Stimulated activated CD8-positive, alpha-beta memory T cell treated with anti-CD3 and anti-CD28 coated beads, Interleukin-4, amount 100 ng/mL, for 1 hour (primary cell): ENCODE measurements at places on chromosomes 7 and 10.

DNA sequence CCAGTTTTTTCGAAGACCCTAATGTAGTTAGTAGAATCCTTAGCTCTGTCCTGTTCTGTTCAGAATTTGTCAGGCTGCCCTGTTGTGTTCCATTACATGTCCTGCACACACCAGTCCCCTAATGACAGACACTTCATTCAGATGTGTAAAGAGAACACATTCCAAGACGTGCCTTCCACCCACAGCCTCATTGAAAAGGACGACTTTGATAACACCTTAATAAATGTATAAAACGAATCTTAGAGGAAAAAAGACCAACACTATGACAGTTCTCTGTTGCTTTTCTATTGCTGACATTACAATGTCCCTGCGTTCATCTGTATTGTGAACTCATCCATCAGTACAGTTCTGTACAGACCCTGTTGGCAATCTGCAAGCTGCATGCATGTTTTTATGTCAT lies 3.5 kb downstream of the LRRTM3 start:
- DNase-seq, result no peak

- DNase-seq, result no peak
Measured at GRCh38 chr10:16795410-16796073, 21.7 kb downstream of the RSU1 start.

GRCh38 chr10:1483246-1483645 lies 254.1 kb downstream of the ADARB2 start:
- DNase-seq, result no peak

DNA sequence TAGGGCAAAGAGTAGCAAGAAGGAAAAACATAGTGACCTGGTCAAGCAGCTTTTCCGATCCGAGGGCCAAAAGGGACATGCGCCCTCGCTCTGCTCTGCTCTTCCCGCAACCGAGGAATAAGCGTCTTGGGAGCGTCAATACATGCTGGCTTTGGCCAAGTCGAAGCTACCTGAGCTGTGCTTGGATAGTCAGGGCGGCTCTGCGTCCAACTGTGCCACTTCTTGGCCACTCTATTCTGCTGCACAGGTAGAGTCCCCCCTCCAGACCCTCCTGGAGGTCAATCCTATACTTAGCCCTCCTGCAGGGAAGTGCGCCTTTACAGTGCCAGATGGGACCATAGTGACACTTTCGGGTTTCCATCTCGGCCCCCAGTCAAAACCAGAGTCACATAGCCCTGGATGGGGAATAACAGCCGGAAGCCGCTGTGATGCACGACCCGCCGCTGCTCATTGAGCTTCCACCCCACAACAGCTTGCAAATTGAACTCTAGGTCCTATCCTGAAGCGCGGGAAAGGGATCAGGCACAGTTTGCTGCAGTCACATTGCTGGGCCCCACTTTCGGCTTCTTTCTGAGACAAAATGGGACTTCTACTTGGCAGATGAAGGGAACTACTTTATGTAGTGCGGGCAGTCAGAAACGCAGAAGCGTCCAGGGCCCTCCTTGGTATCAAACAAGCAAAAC lies 1.1 kb upstream of the HPSE2 start:
- no peak for DNase-seq

DNA sequence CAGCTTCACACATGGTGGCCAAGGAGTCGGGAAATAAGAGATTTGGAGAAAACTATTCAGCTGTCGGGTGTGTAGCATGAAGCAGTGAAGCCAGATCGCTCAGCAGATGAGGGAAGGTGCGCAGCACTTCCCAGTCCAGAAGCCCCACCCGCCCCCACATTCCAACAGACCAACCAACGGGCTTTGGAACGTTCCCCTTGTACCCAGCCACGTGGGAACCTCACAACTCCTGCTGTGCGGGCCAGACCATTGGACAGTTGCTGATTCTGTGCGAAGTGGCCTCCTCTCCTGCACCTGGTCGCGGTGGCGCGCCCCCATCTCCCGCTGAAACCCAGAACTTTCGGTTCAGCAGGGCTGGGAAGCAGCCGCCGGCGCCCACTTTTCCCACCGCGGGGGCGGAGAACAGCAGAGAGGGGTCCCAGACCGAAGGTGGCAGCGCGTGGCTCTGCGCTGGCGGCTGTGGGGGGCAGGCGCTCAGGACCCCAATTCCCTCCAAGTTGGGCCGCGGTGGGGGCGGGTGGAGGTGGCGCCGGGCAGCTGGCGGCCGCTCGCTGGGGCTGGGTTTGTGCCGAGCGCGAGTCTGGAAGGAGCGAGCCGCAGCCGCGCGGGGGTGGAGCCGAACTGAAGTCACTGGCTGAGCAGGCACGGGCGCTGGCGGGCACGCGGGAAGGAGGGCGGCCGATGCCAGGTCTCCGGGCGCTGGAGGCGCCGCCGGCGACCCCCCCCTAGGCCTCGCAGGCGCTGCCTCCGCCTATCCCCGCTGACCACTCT lies 1301.5 kb upstream of the SORCS1 start:
- DNase-seq, result no peak

- DNase-seq, result no peak
Measured at GRCh38 chr10:101063050-101063525, 1.3 kb downstream of the KAZALD1 start.

- no peak for DNase-seq
Measured at GRCh38 chr7:24868741-24869140, 111.2 kb downstream of the OSBPL3 start.

DNA sequence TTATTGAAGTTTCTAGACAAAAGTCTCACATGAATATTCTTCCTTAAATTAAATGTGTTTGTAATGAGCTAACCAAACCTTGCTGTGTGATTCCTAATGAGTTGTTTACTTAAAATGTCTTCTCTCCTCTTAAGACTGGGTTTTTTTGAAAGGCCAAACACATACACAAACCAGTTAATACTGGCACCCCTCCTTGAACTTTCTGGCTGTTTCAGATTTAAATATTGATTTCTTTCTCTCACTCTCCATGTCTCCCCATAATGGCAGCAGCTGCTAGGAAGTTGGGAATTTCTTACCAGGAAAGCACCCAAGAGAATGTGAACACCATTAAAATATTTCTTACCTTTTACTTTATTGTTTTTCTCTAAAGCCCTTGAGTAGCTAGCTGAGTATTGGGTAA lies 11.4 kb upstream of the PTN start:
- no peak for DNase-seq

- no peak for DNase-seq
Measured at GRCh38 chr7:49692516-49692915, 80.9 kb upstream of the VWC2 start.

- DNase-seq, result no peak
Measured at GRCh38 chr7:139838876-139839275, 9.8 kb downstream of the TBXAS1 start.

GRCh38 chr7:45699015-45699309 lies 124.8 kb downstream of the ADCY1 start:
- DNase-seq, result no peak

DNA sequence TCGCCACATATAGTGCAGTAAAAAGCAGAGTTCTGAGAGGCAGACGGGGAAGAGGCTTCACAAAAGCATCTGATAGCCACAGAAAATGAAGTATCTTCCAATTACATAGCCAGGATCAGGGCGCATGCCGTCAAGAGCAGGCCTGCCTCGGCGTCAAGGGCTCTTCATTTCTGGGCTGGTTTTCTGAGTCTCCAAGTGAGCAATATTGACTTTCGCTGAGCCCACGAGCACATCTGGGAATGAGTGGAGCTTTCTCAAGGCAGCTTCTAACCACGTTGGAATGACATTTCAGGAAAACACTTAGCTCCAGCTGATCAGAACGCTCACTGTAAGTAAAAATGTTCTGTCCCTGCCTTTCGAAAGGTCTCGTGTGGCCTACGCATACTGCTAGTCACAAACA lies 51.9 kb downstream of the CLRN3 start:
- DNase-seq, result no peak

DNA sequence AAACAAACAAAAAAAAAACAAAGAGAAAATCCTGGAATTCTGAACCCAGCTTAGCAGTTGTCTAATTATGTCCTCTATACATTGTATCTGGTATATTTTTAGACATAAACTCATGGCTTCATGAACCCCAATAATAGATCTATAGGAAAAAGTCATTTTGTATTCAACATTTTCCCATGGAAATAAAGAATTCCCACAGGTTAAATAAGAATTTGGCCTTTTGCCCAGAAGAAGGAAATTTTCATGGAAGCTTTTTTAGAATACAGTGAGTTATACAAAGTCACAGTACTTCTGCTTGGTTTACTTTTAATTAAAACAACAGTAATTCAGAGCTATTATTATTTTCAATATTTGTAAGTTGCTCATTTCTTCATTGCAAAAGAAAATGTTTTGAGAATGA lies 2.1 kb upstream of the PRKG1 start:
- no peak for DNase-seq

GRCh38 chr10:49650724-49651034 lies 28.8 kb upstream of the C10orf53 start:
- no peak for DNase-seq

DNA sequence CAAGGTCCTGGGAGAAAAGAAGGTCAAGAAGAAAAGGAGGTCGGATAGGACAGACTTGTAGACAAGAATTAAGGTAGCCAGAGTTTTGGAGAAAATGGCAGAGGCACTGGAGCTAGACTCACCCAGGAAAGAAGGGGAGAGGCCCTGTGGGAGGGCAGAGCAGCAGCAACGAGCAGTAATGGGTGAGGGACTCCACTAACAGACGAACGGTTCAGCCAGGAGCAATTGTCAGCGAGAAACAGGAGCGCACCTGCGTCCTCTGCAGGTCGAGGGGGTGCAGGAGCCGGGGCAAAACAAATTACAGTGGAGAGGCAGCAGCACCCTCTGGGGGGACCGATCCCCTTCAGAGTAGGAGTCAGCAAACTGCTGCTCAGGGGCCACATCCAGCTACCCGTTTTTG lies 18.5 kb upstream of the IGFBP3 start:
- no peak for DNase-seq

DNA sequence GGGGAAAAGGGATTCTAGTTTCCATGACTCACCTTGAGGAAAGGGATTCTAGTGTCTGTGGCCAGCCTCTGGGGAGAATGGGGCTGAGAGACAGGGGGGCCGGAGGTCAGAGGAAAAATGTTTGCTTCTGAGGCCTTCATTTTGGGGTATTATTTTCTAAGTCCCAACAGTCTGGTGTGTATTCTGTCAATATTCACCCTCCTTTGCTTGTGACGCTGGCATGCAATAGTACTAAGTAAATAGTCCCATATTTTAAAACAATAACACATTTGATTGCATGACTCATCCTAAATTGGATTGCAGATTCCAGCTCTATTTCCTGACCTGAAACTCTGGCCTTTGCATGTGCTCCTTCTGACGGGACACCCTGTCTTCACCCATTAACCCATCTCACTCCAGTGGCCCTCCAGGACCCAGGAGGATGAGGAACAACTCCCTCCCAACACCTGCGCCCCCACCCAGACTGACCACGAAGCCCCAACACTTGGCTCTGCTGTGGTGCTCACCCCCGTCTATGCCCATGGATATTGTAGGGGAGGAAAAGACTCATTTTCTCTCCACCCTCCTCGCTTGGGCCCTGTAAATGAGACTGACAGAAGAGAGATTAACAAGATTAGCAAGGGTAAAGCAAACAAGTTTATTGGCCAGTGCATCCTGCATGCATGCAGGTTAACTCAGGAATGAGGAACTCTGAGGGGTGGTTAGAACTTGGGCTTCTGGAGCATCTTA lies 495.6 kb upstream of the KLF6 start:
- no peak for DNase-seq

GRCh38 chr10:71649631-71650030 lies 69.9 kb downstream of the C10orf105 start:
- DNase-seq, result no peak

- DNase-seq, result no peak
Measured at GRCh38 chr7:31004393-31004792, 40.6 kb downstream of the GHRHR start.

GRCh38 chr10:12844811-12845483 lies 156.6 kb downstream of the CCDC3 start:
- DNase-seq, result no peak

GRCh38 chr7:158737064-158737695 lies 32.6 kb upstream of the NCAPG2 start:
- DNase-seq, result no peak

GRCh38 chr7:111312966-111313365 lies 222.0 kb downstream of the LRRN3 start:
- DNase-seq, result no peak

GRCh38 chr10:120514035-120514620 lies 57.1 kb downstream of the PLPP4 start:
- no peak for DNase-seq

- DNase-seq, result no peak
Measured at GRCh38 chr10:84335516-84335915, 7.1 kb downstream of the CCSER2 start.

DNA sequence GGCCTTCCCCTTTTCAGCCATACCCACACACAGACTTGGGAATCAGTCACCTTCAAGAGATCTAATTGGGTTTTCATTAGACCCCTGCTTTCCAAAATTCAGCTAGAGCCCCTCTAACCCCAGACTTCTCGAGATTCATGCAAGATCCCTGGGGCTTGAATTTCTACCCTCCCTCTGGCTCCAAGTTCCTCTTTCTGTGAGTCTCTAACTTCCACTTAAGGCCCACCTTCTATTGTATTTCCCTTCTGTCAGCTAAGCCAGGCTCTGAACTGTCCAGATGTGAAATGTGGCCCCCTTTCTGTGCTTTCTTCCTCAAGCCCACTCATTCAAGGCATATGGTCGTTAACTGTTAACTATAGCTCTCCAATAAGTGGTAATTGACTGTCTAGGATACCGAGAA lies 132.2 kb downstream of the ZNF365 start:
- DNase-seq, result no peak

DNA sequence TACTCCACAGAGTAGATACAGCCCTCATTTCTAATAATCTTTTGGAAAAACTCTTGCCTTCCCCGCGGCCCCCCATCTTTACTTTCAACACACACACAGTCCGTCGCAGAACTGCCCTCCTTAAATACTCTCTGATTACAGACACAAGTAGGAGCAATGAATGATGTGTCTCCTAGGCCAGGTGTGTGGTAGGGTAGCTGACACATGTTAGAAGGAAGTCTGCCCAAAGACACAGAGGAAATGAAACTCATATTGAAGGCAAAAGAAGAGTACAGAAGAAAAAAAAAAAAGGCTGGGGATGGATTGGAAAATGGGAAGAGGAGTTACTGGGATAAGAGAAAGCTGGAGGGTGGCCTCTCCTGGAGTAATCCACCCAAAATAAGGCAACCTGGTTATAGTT lies 14.6 kb downstream of the OPALIN start:
- no peak for DNase-seq

DNA sequence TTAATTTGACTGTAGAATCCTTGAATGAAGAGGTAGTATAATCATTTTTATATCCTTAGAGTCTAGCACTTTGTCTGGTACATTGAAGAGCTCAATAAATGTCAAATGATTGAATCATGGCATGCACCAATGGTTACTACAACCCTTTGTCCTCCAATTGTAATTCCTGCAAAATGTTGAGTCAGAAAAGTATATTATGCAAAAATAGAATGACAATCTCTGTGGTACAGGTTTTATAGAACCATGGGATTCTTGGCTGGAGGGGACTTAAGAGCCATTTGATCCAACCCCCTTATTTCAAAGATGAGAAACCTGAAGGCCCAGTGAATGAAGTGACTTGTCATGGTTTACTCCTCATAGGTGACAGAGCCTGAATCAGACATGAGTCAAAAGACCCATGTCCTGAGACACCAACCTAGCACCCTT lies 30.9 kb upstream of the SMKR1 start:
- DNase-seq, result no peak
